Islet precursor cell (in vitro differentiated cells): ENCODE measurements at places on chromosomes 5 and 9.

DNA sequence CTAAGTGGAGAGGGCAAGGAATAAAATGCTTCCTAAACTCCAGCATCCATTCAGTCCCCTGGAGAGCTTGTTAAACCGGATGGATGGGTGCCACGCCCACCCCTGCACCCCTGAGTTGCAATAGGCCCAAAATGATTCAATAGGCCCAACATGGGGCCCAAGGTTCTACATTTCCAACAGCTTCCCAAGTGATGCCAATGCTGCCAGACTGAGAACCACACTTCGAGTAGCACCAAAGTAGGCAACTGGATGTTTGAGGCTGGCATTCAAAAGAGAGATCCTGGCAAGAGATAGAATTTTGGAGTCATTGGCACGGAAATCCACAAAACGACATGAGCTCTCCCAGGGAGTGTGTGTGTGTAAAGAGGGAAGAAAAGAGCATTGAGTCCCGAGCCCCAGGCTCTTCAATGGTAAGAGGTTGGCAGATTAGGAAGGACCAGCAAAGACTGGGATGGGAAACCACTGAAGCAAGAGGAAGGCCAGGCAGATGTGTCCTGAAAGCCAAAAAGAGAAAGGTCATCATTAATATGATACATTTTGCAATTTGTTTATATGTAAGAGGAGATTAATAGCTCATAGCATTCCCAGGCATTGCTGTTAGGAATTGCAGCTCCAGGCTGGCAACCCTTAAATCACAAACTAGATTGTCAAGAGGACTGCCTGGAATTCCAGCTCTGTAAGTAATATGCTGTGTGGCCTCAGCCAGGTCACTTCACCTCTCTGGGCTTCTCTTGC, 130.6 kb downstream of the KCNIP1 start:
- DNase-seq = no peak

GRCh38 chr5:40796487-40796889, 1.7 kb downstream of the PRKAA1 start:
- DNase-seq = no peak

DNA sequence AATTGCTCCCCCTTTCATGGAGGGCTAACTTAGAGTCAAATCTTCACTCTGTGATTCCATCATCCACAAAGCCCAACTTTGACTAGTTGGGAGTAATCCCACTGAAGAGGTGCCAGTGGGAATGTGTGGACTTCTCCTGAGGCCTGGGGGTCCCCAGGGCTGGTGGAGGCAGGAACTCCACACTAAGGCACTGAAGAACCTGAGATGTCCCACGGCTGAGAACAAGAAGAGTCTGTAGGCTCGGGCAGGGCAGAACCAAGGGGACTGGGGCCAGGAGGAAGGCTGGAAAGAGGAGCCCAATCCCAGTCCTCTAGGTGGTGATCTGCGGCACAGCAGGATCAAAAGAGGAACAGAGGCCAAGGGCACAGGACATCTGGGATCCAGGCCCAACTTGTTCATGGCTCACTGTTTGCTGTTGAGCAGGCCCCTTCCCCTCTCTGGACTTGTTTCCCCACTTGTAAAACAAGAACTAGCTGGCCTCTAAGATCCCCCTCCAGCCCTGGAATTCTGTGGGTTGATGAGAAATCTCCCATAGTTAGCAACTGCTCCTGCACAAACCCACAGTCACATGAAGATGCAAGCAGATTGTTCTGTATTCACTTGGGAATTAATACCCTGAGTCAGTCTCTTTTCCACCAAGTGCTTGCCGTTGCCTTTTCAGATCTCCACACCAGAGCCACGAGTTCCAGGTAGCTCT, 32.7 kb upstream of the ALDH1B1 start:
- DNase-seq = no peak

DNA sequence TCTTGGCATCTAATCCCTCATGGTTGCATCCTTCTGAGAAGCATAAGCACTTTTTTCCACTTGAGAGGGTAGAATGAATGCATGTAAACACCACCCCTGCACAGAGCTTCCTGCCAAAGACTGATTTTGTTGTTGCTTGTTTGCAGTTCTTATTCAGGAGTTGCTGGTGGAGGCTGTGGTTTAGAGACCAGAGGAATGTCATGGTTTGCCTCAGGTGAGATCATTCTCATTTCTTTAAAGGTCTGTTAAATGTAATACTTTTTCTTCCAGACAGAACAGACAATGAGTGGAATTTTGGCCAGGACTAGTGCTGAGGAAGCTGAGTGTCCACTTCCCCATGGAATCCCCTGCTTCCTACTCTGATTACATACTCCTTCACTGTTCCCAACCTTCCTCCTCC, 3.2 kb upstream of the TNC start:
- DNase-seq = peak; percentile 89

DNA sequence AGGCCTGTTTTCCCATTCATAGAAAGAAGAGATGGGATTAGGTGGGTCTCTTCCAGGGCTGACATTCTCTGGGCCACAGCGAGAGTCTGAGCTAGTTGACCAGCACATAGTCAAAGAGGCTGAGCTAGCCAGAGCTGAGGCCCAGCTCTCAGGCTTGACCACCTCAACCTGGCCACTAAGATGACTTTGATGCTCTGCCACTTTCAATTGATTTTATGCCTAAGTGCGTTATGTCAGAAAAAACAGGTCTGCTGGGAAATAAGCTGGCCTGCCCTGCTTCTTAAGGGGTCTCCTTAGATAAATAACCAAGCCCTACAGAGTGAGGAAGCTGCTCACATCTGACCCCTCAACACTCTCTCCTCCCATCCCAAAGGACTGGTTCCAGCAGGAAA, 20.0 kb upstream of the RAB14 start:
- DNase-seq = no peak

- no peak for DNase-seq
Observed at GRCh38 chr9:19146441-19147024, 19.2 kb upstream of the PLIN2 start.

- no peak for DNase-seq
Observed at GRCh38 chr9:28120184-28120583, 546.9 kb upstream of the C9orf72 start.

GRCh38 chr5:169610606-169611005, 26.5 kb upstream of the DOCK2 start:
- no peak for DNase-seq

DNA sequence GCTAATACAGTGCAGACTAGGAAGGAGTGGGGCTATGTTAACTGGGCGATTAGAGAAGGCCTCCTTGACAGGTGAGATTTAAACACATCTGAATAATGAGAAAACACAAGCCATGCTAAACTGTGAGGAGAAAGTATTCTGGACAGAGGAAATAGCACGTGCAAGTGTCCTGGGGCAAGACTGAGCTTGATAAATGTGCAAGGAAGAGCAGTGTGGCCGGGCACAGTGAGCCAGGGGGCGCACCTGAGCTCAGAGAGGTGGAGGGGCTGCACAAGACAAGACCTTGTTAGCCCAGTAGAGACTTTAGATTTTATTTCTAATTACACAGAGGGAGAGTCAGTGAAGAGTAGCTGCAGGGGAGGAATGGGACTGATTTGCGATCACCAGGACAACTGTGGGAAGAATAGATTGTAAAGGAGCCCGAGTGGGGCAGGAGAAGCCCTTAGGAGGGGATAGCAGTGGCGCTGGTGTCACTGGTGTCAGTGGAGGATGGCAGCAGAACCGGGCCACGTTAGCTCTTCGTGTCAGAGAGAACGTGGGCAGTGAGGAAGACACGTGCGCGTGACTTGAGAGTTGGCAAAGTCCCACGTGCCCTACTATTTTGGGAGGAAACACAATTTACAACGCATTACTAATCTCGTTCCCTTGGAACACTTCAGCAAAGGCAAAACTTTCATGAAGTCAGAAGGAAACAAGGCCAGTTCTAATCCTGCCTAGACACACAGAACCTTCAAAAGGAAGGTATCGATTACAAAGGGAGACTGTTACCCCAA, 17.9 kb upstream of the C5orf47 start:
- no peak for DNase-seq

GRCh38 chr9:69554945-69555344, 117.2 kb downstream of the APBA1 start:
- no peak for DNase-seq

DNA sequence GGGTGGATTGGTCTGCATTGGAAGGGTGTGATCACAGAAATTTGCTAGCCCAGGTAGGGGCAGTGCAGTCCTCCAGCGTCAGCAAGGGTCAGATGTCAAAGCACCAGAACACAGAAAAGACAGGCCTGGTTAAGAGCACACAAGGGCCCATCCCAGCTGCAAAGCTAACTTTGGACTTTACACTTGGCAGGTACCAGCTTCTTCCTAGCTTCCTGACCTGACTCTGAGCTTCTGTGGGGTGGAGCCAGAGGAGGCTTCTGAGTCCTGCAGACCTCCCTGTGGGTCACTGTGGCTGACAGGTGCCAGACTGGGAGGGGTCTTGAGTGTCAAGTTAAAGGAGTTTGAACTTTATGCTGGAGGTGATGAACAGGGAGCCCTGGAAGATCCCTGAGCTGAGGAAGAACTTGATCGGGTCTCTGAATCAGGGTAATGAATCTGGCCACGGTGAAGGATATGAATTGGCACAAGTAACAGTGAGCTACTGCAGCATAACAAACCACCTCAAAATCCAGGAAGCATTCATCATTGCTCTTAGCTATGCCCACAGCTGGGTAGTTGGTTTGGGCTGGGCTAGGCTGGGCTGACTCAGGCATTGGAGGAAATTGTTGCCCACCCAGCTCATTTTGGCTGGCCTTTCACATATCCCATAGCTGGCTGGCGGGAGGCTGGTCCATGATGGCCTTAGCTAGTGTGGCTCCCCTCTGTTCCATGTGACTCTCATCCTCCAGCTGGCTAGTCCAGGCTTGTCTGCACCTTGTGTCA, 63.4 kb downstream of the BARX1 start:
- peak; percentile 25 for DNase-seq

- DNase-seq = peak; percentile 97
Observed at GRCh38 chr5:176361437-176362232, at the start of gene KIAA1191. KIAA1191 (minus strand) TSS chr5:176361764; CDS start chr5:176359508, 2,256 bp downstream.

GRCh38 chr5:52734557-52734956, 53.2 kb upstream of the ITGA1 start:
- no peak for DNase-seq

- DNase-seq = no peak
Observed at GRCh38 chr5:177444106-177445051, 2.2 kb upstream of the PRR7 start.

DNA sequence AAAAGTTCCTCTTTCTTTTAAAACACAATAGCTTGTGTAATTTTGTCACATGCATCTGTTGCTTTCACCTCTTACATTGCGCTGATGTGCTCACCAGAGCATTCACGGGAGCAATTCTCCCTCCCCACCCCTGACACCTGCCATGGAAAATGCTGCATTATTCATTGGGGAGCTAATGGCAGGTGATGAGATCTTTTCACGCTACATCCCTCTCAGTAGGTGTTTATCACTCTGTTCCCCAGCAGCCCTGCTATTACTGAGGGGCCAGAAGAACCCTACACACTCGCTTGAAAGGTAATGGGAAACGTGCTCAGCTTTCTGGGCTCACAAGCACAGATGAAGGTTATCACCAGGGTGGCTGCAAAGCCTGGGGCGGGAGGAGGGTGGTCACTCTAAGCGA, 398.0 kb downstream of the PSAT1 start:
- DNase-seq = no peak

GRCh38 chr9:73081979-73082657, 69.5 kb upstream of the ANXA1 start:
- no peak for DNase-seq

- DNase-seq = no peak
Observed at GRCh38 chr9:120441426-120442307, 138.3 kb downstream of the CDK5RAP2 start.

DNA sequence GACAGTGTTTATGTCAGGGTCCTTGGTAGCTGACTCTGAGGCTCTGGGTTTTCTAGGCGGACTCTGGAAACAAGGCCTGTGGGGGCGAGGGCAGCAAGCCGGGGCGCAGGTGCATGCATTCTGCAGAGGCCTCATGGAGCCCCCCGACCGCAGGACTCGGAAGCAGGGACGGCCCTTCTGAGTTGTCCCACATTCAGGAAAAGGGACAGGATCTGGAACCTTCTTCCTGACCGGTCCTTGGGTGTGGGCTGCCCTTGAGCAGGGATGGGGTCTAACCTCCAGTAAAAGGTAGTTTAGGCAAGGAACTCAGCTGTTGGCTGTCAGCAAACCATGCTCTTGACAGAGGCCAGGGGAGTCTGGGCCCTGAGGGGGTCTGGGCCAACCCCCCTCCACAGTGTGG, 7.4 kb upstream of the COL5A1 start:
- DNase-seq = peak; percentile 44

- DNase-seq = peak; percentile 77
Observed at GRCh38 chr9:108812396-108813025, 43.3 kb downstream of the ACTL7B start.

GRCh38 chr9:27280860-27281259, 16.1 kb downstream of the EQTN start:
- no peak for DNase-seq

GRCh38 chr9:88971131-88971960, 19.9 kb upstream of the S1PR3 start:
- DNase-seq = no peak
